ENCODE measurements at places on chromosomes 3 and 15. TPM values are rescaled to one million over a fixed set of nuclear protein-coding genes. Genes with fewer than 3 reads are reported as not detected.
A peak's percentile ranks its signal among the peaks of the same experiment; 100 is the strongest.

HDGFL3 gene
- total RNA-seq = 25.6 TPM

DNA sequence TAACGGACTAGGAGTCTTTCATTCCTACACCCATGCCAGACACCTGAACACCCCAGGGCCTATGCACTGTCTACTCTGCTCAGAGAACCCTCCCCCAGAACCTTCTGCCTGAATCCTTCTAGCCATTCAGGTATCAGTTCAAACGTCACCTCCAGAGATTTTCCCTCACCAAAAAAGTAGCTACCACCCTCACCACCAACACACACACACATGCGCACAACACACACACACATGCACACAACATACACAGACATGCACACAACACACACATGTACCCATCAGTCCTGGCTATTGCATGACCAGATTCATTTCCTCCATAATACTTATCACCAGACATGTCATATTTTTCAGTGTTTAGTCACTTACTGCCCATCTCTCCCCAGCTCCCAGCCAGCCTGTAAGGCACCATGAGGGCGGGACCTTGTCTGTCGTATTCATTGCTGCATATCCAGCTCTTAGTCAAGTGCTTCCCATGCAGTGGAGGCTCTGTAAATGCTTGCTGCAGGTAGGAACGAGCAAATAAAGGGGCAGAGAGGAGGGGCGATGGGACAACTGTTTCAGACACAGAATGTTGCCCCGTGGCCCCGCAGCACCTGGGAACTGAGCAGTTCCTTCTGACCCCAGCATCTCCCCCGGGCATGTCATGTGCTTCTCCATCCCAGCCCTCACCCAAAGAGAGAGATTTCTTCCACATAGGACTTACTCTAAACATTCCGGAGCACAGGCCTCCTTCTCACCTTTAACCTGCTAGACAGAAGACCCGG lies 29.2 kb downstream of the XXYLT1 start:
- no peak for DNase-seq

DNA sequence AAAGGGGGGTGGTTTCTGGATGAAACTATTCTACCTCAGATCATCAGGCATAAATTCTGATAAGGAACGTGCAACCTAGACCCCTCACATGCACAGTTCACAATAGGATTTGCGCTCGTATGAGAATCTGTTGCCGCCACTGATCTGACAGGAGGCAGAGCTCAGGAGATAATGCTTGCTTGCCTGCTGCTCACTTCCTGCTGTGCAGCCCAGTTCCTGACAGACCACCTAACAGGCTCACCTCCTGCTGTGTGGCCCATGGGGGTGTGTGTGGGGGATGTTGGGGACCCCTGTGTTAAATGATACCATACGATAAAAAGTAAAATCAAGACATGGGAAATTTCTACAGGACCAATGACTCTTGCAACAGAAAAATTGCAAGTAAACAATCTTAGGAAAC lies 24.0 kb downstream of the CP start:
- no peak for DNase-seq

DNA sequence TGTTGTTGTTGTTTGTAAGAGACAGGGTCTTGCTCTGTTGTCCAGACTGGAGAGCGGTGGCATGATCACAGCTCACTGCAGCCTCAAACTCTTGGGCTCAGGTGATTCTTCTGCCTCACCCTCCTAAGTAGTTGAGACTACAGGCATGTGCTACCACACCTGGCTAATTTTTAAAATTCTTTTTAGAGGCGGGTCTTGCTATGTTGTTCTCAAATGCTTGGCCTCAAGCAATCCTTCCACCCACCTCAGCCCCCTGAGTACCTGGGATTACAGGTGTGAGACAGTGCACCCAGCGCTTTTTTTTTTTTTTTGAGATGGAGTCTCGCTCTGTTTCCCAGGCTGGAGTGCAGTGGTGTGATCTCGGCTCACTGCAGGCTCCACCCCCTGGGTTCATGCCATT lies 46.7 kb downstream of the TMOD3 start:
- DNase-seq = no peak

DNA sequence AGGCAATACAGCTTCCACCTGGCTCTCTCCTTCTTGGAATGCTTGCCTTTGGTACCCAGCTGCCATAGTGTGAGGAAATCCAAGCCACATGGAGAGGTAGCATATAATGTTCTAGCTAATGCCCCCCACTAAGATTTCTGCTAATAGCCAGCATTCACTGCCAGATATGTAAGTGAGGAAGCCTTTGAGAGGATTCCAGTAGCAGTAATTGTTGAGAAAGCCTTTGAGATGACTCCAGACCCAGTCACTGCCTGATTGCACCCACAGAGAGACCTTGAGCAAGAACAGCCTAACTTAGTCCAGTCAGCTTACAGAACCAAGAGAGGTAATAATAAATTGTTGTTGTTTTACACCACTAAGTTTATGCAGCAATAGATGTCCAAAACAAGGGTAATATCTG lies 63.1 kb downstream of the STRIT1 start:
- no peak for DNase-seq

GRCh38 chr3:52277071-52277964 lies 1.1 kb downstream of the WDR82 start:
- peak; percentile 39 for DNase-seq

GRCh38 chr15:31893780-31894179 lies 136.5 kb upstream of the CHRNA7 start:
- DNase-seq = no peak

DNA sequence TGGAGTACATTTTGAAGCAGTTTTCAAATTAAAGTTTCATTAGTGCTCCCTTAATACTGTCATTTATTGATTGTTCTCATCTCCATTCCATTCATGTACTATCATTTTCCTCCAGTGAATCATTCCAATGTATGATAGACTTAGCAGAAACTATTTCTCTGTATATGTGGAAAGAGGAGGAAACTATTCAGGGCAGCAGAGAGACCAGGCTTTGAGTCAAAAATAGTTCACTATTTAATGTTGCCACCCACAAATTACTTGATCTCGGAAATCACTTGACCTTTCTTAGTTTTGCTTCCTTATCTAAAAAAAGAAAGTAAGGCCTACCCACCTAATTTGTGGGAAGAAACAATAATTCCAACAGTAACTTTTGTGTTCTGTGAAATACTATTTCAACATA lies 610.5 kb upstream of the ZNF385D start:
- DNase-seq = no peak

DNA sequence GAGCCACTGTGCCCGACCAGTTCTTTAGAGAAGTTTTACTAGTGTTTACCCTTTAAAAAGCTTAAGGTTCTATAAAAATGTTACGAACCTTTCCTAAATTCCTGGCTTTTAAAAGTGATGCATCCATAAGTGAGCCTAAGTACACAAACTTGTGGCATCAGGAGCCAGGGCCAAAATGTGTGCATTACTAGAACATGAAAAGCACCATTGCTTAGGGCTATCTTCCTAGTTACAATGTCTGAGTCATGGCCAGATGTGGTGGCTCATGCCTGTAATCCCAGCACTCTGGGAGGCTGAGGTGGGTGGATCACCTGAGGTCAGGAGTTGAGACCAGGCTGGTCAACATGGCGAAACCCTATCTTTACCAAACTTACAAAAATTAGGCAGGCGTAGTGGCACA lies 39.9 kb downstream of the LEO1 start:
- no peak for DNase-seq

DNA sequence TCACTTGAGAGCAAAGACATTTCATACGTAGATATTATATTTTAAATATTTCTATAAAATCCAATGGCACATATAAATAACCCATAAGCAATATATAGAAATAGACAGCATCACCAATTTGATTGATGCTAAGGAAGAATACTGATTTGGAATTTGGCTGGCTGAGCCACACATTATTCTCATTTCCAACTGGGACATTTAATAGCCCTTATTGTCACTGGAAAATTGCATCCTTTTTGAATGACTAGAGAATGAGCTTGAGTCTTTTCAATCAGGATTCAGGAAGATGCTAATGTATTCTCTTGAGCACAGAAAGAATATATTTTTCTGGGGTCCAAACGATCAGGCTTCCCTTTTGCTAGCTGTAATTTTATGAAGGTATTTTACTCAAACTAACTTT lies 70.9 kb upstream of the KCNH8 start:
- no peak for DNase-seq

GOLGA6L4 gene
- total RNA-seq = 3.1 TPM

- no peak for DNase-seq
Observed at GRCh38 chr3:17585394-17586325, 156.8 kb downstream of the TBC1D5 start.

GRCh38 chr3:48318713-48319468 lies 14.6 kb downstream of the SPINK8 start:
- DNase-seq = no peak

IQCB1 gene
- 15.7 TPM for total RNA-seq

DNA sequence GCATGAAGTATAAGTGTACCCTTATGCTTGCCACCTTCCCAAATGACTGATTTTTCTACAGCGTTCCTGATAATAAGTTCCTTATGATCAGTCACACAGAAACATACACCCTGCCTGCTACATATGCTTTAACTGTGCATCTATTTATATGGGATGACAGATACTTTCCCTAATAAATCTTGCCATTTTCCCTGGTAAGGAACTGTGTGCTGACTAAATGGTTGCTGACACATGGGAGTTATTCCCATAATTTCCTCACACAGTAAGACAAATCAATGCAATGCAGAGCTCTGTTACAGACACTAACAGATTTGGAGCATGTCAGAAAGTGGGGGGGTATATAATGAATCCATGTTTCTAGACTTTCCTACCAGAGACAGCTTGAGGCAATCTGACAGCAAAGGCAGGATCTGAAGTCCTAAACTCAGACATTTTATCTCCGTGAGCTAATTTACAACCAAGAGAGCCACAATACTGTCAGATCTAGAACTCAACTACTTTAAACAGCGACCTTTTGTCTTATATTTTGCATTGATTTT lies 86.9 kb upstream of the TCF12 start:
- no peak for DNase-seq

PHC3 gene
- total RNA-seq = 124 TPM

FSIP1 gene
- total RNA-seq = 1.5 TPM

GOLGA6B gene
- 0.42 TPM for total RNA-seq

GOLGA8M gene
- 6.6 TPM for total RNA-seq

GRCh38 chr3:45972534-45973402 lies 22.9 kb downstream of the FYCO1 start:
- no peak for DNase-seq

SERINC4 gene
- 0.20 TPM for total RNA-seq

GRCh38 chr3:184354121-184354728 lies 7.2 kb downstream of the CLCN2 start:
- DNase-seq = no peak

GPR62 gene
- total RNA-seq = 1.0 TPM
